ENCODE measurements at places on chromosomes 1 and 21.

DNA sequence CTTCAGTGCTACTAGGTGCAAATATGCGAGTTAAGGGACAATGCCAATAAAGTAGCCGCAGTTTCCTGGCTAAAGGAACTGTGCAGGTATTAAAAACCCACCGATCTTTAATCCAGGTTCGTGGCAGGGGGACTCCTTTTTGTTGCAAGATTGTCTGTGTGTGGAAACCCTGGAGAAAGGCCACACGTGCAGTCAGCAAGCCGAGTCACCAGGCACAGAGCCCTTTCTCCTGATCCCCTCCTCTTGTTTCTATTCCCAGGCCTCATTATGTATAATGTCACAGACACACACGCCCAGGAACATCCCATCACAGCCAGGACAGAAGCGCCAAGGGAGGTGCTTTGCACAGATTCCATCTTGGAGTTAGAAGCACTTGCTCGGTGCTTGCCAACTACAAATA lies 528.9 kb downstream of the KIF26B start:
- DNase-seq, result no peak

GRCh38 chr1:217268058-217268457 lies 362.8 kb downstream of the GPATCH2 start:
- DNase-seq, result no peak

- no peak for DNase-seq
These were observed 417.6 kb downstream of the PTPRU start for GRCh38 chr1:29653886-29654450.

DNA sequence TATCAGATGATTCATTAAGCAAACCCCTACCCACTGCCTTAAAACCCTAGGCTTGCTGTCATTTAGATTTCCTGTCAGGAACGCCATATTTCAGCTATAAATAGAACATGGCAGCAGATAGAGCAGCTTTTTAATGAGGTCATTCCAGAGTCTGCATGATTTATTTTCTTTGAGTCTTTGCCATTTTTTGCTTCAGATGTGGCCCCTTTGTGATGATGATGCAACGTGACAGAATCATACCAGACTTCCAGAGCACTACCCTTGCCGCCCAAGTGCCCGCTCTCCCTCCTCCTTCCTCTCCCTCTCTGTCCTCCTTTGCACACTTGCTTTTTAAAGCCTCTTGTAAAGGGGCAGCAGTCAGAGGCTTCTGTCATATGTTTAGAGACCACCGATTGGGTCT lies 55.5 kb upstream of the TRIM67 start:
- DNase-seq, result no peak

DNA sequence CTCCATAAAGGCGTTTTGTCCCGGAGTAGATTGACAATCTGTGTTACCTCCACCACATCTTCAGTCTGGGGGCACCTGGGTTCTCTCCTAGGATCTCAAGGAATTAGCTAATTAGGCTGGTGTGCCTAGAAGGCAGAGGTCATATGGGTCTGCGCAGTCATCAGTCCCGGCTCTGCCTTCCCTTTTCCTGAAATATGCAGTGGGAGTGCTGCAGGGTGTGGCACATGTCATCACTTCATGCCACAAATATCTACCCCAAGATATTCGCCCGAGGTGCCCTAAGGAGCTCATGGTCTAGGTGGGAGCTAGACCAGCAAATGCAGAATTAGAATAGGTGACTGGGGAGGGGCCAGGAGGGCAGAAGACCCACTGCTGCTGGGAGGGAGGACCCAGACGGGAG lies 42.9 kb downstream of the ACTL8 start:
- no peak for DNase-seq

- no peak for DNase-seq
These were observed 101.0 kb downstream of the KIF26B start for GRCh38 chr1:245255783-245256182.

- no peak for DNase-seq
These were observed 235.2 kb downstream of the KCNT2 start for GRCh38 chr1:196372896-196373536.

DNA sequence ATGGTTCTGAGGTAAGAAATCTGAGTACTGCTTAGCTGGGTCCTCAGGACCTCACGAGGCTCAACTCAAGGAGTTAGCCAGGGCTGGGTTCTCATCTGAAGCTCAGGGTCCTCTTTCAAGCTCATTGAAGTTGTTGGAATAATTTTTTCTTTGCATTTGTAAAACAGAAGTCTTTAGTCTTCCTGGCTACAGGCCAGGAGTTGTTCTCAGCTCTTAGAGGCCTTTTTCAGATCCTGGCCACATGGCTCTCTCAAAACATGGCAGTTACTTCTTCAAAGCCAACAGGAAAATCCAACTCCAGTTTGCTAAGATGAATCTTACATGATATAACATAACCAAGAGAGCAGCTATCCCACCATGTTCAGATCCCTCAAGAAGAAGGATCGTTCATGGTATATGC lies 92.3 kb upstream of the CHODL start:
- no peak for DNase-seq

DNA sequence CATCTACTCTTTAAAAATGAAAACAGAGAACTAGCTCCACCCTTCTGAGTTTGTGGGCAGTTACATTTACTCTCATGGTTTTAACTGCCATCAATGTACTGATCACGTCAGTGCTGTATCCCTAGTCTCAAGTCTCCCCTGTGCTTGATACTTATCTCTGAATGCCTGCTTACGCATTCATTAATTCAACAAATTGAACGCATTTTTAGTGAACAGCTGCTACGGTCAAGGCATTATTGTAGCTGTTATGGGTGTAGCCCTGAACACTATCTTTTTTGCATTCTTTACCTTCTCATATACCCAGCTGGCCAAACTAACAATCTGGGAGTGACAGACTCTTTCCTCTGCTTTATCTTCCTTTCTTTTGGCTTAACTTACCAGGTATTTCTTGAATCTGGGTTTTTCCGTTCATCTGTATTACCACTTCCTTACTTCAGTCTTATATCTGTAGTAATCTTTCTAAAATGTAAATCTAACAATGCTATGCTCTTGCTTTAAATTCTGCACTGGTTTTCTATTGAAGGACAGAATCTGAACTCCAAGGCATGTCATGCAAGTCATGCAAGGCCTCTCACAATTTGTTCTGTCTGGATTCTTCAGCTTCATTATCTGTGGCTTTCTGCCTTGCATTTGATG lies 33.3 kb downstream of the SMG7 start:
- DNase-seq, result no peak

DNA sequence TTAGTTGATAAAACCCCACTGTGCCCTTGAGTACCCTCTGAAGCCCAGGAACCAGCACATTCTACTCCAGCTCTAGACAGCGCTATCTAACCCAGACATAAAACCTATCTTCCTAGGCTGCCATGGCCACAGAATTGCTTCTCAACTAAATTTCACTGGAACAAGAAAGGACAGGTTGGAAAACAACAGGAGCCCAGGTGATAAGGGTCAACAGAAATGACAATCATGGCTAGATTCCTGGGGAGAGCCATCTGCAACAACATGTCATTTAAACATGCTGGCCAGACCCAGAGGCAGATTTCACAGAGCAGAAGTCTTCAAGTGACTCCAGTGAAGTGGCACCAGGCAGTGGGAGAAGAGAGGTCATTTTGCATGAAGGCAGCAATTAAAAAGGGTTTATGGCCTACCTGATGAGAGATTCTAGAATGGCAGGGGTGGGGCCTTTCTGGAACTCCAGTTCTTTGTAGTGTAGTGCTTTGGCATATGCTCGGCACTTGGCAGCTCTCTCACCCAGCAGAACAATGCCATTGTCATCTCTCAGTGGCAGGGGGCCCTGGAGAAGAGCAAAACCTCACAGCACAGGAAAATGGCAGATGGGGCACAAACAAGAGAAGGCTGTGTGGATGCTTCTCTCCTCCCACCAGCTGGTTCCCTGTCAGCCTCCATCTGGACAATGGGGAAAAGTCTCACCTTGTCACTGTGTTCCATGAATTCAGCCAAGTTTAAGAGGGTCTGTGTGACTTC lies 9.9 kb downstream of the ANGPTL7 start:
- DNase-seq, result no peak

DNA sequence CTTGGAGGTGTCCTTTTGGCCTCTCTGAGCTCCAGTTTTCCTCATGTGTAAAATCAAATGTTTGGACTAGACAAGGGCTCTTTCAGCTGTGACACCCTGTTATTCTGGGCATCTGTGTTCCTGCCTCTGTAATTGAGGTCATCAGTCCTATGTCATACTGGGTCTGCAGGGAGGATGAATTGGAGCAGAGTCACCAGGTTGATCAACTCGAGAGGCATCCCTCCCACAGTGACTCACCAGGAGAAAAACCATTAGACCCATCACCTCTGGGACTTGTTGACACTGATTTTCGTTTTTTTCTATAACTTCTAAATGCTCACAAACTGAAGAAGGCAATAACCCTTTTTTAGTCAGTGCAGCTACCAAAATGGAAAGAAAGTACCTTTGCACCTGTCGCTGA lies 82.2 kb downstream of the ST6GALNAC5 start:
- DNase-seq, result no peak

GRCh38 chr1:54124472-54124871 lies 28.3 kb downstream of the CDCP2 start:
- no peak for DNase-seq

GRCh38 chr1:225446981-225447615 lies 19.3 kb upstream of the LBR start:
- no peak for DNase-seq

DNA sequence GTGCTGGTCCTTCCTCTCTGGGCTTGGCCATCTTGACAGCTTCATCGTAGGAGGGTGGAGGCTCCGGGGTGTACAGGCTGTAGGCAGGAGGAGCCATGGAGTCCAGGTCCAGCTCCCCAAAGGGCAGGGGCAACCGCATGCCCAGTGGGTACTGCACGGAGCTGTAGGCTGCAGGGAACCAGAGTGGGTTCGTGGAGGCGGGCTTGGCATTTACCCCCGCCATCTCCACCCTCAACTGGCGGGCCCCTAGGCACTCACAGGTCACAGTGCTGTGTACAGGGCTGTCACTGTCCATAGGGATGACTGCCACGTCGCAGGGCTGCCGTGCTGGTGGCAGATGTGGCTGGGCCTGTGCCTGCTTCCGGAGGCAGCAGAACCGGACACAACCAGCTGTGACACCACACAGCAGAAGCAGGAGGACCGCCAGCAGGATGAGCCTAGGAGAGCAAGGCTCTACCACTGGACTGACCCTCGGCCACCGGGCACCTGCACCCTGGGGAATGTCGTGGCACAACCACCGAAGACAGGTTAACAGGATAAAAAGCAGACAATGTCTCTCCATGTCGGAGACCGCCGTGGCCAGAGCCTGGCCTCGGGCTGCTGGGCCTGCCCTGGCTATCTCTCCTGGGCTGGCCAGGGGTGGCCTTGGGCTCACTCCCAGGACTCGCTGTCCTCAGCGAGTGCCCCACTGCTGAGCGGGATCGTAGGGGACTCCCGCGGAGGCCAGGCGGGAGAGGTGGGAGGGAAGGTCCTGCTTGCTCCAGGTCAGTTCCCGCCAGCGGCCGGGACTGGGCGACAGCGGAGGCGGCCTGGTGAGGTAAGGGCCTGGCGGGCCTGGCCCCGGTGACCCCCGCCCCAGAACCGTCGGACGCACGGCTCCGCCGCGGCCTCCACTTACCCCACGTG lies 831 bp downstream of the TMEM52 start:
- no peak for DNase-seq

Measured in stimulated activated CD4-positive, alpha-beta T cell treated with anti-CD3 and anti-CD28 coated beads, TNF-alpha, amount 100 ng/mL, for 1 hour (primary cell).